ENCODE measurements at places on chromosomes 2 and 18.

DNA sequence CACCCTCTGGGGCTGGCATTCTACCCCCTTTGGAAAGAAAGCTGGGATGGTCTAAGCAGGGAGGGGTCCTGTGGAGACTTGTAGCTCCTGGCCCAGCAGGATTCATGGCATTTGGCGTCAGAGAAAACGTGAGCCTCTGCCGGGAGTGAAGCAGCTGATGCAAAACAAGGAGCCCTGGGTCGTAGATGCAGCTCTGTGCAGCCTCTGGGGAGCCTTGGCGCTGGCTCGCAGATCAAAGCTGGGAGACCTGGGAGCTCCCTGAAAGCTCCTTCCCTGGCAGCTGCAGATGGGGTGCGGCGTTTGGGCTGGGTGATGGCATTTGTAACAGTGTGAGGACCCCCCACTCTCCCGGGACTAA is 148.3 kb downstream of the KLHL29 start:
- DNase-seq: peak; percentile 59

DNA sequence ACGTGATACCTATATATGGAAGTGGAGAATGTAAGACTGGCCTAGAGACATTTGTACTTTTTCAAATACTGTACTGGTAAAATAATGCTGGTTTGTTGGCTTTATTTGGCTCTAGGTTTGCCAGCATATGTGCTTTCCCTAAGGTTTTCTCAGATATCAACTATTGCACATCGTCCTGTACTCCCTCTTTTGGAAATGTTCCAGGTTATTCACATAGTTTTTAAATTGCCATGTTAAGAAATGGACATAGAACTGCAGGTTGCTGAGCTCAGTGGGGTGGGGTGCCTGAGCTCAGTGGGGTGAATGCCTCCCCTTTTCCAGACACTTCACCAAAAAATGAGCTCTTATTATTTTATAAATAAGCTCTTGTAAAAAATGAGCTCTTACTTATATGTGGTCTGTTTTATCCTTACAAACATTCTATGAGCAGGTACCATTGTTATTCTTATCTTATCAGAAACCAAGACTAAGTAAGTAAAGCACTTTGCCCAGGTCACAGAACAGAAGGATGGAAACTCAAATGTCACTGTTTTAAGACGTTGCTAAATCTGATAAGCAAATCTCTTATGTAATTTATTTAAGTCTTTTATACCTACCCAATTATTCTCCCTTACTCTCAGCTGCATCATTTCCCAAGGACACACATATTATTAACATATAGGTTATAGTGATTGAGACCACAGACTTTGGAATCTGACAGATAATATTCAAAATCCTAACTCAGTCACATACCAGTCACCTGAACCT is 99.0 kb downstream of the CPS1 start:
- DNase-seq: no peak

DNA sequence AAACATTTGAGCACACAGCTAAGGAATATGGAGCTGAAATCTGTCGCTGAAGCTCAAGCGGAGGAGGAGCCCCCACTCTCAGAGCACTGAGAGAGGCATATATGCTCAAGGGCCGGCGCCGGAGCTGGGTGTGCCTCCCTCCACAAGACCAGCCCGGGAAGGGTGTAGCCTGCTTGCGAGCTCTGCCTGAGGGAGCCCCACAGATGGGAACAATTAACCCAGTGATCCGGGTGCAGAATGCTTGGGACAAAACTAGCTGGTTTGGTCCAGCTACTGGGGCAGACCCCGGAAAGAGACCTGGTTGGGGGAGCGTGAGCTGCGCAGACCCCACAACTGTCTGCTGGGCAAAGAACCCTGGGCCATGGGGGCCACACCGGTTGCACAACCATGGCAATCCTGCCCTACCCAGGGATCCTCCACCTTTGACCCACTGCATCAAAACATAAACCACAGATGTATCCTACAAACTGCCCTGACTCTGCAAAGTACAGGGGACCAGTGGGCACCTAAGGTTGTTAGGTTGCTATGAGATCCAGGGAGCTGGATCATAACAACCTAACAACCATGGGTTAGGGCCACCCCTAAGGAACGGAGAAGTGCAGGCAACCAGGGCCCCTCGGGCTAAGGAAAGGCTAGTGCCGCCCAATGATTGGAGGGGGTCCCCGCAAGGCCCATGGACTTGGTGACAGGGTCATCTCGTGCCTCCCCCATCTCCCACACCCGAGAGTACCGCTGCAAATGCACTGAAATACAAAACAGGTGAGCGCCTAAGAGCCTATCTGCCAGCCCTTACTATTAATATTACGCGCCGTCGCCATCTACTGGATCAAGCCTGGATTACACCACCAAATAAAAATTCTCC is 53.4 kb upstream of the SCN1A start:
- peak; percentile 58 for DNase-seq

GRCh38 chr2:40200366-40200915 is 251.4 kb downstream of the SLC8A1 start:
- no peak for DNase-seq

GRCh38 chr2:138298120-138298814 is 203.3 kb upstream of the SPOPL start:
- DNase-seq: no peak

GRCh38 chr18:49168281-49168985 is 217.7 kb upstream of the SMAD7 start:
- no peak for DNase-seq

DNA sequence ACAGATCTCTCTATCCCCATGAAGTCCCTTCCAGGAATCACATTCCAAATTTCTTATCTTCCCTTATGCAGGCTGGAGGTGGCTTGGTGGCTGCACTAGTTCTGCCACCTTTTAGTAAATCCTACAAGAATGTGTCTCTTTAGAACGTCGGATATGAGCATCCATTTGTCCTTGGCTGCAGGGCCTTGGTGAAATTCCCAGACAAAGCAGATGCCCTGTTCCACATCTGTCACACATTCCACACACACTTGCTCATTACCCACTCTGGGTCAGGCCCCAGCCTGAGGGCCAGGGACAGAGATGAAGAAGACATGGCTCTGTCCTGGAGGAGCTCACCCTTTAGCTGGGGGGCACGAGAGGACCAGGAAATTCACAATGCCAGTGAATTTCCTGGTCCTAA is 31.2 kb upstream of the GPR17 start:
- DNase-seq: no peak

- DNase-seq: no peak
Observed at GRCh38 chr18:31297248-31297647, 20.7 kb upstream of the DSG1 start.

GRCh38 chr18:50563376-50563775 is 3.5 kb downstream of the MAPK4 start:
- DNase-seq: no peak

GRCh38 chr18:36015629-36016028 is 43.1 kb downstream of the RMP24 start:
- DNase-seq: no peak

- DNase-seq: no peak
Observed at GRCh38 chr2:46441838-46442712, 37.3 kb upstream of the TMEM247 start.

DNA sequence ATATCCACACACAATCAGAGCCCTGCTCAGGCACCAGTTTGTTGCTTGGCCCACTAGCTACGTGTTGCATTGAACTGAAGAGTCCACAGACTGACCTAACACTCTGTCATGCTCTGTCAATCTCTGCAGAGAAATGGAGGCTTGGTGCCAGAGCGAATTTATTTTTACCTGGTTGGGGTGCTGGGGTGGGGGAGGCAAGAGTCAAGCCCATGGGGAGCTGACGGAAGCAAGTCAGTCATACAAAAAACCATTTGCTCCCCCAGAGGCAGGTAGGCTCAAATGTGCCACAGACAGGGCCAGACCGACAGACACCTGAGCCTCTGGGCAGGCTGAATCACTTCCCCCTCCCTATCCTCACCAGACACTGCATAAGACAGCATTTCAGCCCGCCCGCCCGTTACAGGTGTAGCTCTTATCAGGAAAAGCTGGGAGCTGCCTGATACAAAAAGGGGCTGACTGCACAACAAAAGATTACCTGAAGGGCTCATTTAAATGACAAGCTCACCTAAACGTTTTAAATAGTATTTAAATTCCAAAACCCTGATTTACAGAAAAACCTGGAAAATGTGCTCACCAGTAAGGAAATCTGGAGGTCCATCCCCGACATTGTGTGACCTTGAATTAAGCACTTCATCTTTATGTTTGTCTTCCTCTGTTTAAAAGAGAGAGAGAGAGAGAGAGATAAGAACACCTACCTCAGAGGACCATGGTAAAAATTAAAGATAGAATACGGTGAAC is 2.1 kb upstream of the PCBP1 start:
- peak; percentile 72 for DNase-seq

DNA sequence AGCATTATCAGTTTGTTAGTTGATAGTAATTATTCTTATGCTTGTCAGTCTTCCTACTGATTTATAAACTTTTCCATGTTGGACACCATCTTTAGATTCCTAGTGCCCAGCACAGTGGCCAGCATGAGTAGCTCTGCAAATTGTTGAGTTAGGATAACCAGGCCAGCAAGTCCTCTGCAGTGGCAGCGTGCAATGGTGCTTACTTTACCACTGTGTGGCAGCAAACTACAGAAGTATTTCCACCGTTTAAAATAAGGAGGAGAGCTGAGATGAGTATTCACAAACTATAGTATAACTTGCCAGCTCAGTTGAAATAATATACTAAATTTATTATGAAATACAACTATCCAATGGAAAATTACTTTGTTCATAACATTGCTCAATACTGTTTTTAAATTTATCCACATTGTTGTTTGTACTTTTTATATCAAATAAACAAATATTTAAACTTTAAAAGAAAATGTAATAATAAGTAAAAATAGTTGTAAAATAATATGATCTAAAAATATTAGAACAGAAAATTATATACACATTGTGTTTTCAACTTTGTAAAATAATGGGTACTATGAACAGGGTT is 9.3 kb upstream of the THADA start:
- peak; percentile 38 for DNase-seq

- DNase-seq: no peak
Observed at GRCh38 chr2:234714711-234715110, 217.8 kb upstream of the ARL4C start.

- peak; percentile 51 for DNase-seq
Observed at GRCh38 chr18:63155910-63156773, 163.4 kb downstream of the BCL2 start.

- DNase-seq: no peak
Observed at GRCh38 chr2:148342086-148342485, 302.5 kb upstream of the EPC2 start.
